GM10248 (cell line): ENCODE measurements at places on chromosomes 5 and 9.

GRCh38 chr9:131140550-131140949 lies 15.2 kb downstream of the NUP214 start:
- no peak for DNase-seq

GRCh38 chr5:137560420-137560819 lies 61.3 kb upstream of the SPOCK1 start:
- DNase-seq = no peak

DNA sequence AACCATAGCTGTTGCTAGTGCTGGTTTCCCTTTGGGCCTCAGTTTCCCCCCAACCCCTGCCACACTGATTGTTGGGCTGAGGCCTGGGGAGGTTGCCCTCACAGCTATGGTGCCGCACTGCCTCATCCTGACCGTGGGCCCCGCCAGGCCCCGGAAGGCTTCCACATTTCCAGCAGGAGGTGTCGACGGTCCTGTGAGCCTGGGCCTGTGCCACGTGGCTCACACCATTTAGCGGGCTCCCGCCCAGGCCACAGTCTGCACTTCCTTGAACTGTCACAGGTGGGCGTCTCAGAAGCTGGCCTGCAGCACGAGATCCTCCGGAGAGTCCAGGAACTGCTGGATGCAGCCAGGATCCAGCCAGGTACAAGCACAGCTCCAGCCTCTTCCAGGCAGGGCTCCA lies 45.7 kb downstream of the LRSAM1 start:
- DNase-seq = no peak

GRCh38 chr5:36655161-36655560 lies 48.8 kb downstream of the SLC1A3 start:
- no peak for DNase-seq

DNA sequence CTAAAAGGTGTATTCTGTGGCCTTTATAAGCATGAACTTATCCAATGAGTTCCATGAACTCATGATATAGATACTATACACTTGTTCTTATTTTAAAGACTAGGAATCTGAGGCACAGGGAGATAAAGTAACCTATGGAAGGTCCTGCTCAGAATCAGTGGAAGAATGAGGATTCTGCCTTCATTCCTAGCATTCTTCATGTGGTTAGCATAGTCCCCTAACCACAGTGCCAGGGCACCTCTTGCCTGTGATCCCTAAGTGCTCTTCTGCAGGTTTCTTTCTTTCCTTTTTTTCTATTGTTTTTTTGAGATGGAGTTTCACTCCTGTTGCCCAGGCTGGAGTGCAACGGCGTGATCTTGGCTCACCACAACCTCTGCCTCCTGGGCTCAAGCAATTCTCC lies 174.1 kb downstream of the C9orf152 start:
- DNase-seq = no peak

GRCh38 chr9:80934095-80934494 lies 755.3 kb downstream of the TLE1 start:
- no peak for DNase-seq

DNA sequence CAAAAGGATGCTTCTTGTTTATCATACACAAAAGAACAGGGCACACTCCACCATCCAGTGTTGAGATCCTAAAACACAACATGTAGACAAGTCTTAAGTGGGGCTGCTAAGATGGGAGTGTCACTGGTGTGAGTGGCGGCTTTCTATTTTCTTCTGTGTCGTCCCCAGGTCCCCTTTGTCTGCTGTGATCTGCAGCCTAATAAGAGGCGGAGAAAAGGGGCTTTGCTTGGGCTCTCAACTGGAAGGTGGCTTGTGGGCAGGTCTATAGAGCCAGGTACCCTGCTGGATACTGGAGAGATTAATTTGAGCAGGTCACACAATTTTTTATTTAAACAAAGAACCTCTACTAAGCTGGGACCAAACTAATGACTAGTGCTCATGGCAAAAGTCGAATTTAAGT lies 126.1 kb upstream of the SAP30L start:
- DNase-seq = no peak

DNA sequence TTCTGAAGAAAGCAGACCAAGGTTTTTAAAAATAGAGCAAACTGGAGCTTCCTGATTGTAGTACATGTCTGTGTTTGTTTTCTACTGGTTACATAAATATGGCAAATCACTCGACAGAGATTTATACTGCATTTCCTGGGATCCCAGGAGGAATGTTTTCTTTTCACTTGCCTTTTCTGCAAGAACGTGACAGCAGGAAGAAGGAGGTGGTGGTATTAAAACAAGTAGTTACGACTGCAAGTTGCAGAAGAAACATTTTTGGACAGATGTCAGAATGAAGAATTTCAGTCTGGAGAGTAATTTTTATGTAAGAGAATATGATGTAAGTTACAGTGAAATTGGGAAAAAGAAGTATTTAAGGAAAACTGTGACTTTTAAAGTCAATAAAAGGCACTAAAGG lies 253.7 kb upstream of the NFIL3 start:
- DNase-seq = no peak

- DNase-seq = no peak
These were observed 33.2 kb upstream of the IL7R start for GRCh38 chr5:35823347-35824098.

- no peak for DNase-seq
These were observed 157.3 kb downstream of the SPOCK1 start for GRCh38 chr5:137341831-137342230.

GRCh38 chr5:40689438-40689837 lies 9.7 kb downstream of the PTGER4 start:
- peak; percentile 29 for DNase-seq

DNA sequence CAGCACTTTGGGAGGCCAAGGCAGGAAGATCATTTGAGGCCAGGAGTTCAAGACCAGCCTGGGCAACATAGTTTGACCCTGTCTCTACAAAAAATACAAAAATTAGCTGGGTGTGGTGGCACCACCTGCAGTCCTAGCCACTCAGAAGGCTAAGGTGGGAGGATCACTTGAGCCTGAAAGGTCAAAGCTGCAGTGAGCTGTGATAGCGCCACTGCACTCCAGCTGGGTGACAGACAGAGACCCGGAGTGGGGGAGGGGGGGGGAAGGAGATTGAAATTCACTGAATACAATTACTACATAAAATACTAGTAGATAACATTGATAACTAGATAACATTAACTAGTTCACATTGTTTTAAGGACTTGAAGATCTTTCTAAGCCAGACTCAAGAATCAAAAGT lies 345.6 kb downstream of the BNC2 start:
- DNase-seq = no peak

DNA sequence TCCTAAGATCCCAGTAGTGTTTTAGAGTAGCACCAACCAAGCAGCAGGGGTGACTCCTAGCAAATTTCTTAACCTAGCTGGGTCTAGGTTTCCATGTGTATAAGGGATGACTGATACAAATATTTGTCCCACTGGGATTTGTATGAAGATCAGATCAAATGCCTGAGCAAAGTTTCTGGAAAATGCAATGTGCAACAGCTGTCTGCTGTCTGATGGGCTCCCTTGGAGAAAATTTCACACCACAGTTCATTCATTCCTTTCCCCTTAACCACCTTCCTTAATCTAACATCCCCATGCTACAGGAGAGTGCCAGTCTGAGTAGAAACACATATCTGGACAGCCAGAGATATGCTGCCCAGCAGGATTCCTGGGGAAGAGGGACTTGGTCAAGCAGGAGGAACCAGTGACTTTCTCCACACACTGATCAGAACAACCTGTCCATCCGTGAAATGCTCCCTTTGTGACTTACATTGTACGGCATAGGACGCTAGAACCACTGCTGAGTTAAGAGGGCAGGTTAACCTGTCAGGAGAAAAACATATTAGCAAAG lies 53.3 kb downstream of the PTPN3 start:
- DNase-seq = no peak

GRCh38 chr9:133971981-133972941 lies 19.9 kb downstream of the VAV2 start:
- DNase-seq = no peak

- DNase-seq = no peak
These were observed 73.6 kb upstream of the GRHPR start for GRCh38 chr9:37348917-37349316.

- no peak for DNase-seq
These were observed 142.5 kb upstream of the SLC24A2 start for GRCh38 chr9:19931098-19931890.

DNA sequence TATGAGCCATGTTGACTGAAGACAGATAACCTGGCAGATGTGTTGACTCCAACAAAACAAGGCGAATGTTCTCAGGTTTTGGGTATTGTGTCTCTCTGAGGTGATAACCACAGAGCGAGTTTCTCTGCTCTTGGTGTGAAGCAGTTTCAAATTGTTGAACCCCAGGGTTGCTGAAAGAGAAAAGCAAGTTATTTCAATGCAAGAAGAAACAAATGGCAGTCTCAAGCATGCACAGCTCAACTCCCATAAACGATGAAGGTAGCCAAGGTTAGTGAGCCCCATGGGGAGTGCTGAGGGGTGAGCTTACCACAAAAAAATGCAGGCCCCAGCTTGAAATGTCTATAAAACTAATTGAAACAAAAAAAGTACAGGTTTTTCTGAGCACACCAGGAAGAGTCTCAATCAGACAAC lies 220.8 kb upstream of the DAPK1 start:
- DNase-seq = no peak

DNA sequence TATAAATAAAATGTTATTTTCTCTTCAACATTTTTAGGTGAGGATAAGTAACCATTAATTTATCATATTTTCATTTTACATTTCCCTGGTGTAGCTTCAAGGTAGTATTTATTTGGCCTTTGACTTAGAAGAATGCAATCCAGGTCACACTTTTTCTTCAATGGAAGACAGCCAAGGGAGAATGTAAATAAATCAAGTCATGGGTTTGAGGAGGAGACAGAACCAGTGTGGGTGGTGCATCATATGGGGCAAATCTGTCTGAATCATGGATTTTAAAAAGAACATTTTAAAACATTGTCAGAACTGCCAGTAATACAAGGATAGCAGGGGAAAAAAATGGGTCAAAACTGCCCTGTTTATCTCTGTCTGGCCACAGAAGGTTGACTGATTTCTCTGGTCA lies 229.5 kb downstream of the FAM114A2 start:
- no peak for DNase-seq

DNA sequence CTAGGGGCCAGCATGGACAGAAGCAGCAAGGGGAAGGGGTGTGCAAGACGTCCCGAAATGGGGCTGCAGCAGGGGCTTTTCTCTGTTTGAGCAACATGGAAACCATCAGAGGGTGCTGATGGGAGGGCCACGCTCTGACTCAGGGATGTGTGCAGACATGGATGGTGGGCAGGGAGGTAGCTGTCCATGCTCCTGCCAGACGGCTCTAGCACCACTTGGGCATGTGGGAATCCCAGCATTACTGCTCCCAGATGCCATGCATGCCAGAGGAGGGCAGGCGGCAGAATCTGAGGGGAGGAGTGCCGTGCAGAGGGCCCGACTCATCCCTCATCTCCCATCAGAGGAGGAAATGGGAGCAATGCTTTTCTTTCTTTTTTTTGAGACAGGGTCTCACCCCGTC lies 45.6 kb upstream of the SLC25A51 start:
- no peak for DNase-seq

DNA sequence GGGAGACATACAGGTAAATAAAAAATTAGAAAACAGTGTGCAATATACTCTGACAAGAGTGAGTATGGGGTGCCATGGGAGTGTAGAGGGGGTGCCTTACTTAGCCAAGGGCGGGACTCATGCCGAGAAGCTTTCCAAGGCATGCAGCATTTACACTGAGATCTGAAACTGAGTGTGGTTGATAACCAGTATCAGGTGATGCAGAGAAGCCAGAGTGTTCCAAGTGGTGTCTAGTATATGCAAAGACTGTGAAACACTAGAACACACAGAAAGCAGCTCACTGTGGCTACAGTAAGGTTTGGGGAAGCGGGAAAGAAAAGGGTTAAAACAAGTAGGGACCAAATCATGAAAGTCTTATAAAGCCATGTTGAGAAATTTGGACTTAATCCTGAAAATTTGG lies 30.5 kb upstream of the ERBIN start:
- DNase-seq = no peak

DNA sequence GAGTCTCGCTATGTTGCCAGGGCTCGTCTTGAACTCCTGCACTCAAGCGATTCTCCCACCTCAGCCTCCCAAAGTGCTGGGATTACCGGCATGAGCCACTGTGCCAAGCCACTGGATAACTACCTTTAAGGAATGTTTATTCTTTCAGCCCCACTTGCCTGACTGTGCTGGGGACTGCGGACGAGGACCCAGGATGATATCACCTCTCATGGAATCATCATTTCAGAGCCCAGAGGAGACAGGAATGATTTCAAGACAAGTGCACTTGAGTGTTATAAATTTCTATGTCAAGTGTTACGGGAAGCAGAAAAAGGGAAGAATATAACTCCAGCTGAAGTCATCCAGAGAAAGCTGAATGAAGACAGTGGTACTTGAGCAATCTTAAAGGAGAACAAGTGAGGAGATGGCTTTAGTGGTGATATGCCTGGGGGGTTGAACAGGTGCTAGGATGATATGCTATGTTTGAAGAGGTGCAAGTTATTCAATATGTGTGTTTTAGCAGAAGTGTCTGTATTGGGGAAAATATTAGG lies 109.3 kb downstream of the DCP2 start:
- DNase-seq = no peak

GRCh38 chr5:3225201-3225960 lies 370.3 kb upstream of the IRX1 start:
- DNase-seq = no peak

- DNase-seq = no peak
These were observed 30.2 kb downstream of the LRRTM2 start for GRCh38 chr5:138844812-138845513.

DNA sequence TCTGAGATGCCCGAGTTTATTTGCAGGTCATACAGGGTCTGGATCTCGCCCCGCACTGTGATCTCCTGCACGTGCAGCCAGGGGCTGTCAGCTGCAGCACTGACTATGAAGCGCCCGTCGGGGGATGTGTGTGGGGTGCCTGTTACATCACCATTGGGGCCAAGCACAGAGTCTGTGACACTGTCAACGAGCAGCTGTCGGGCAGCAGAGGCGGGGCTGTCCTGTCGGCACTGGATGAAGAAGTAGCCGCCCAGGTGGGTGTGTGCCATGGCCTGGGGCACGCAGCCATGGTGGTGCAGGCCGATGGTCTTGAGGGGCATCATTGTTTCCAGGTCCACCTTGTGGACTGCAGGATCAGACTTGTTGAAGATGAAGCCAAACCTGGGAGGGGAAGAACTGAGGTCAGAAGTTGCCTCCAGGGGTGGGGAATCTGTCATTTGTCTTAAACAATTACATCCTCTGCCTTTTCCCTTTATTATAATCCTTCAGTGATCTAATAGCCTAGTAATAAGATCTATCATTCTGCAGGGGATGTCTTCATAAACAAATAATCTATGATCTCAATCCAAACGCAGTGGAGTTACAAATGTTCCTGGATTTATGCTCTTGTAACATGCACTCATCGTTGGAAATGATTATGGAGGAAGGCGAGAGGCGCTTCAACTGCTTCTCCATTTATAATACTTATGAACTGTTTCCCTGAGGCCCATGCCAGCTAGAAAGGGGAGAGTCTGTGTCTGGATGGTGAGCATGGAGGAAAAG lies 147.8 kb downstream of the HSPA4 start:
- DNase-seq = no peak

DNA sequence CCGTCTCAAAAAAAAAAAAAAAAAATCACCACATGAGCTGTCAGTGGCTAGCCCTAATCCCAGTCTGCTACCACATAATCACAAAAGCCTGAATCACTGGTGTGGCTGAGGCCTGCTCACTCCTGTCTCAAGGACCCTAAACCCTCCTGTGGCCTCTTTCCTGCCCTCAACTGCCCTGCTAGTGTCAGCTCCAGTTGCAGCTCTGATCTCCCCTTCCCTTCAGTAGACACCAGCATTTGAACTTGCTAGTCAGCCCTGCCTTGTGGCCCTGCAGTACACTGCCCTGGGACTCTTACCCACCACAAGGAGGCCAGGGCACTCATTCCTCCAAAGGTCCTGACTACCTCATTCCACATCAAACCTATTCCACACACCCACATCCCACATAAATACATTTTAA lies 9.5 kb upstream of the P4HA2 start:
- no peak for DNase-seq

- DNase-seq = no peak
These were observed 105.5 kb downstream of the RICTOR start for GRCh38 chr5:38968665-38969064.
